Activated T-cell treated with anti-CD3 and anti-CD28 coated beads, Interleukin-2, amount 50 U/mL, for 1 hour (primary cell): ENCODE measurements at places on chromosomes 2 and 18.

DNA sequence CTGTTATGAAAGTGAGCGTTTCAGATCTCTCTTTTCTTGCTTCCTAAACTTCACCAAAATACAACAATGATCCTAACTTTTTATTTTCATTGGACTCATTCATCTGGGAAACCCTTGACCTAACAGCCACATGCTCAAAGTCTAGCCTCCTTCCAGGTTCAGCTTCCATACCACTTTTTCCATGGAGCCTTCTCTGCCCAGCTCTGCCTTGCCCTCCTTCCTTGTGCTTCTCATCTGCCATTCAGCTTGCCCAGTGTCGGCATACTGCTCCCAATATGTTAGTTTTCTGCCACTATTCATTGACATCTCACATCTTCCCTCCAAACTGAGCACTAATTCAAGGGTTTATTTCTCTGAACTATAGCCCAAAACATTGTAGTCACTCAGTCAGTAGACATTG, 214.7 kb downstream of the RAD51AP2 start:
- DNase-seq: no peak

GRCh38 chr2:121884511-121884921, 129.1 kb downstream of the TSN start:
- DNase-seq: no peak

DNA sequence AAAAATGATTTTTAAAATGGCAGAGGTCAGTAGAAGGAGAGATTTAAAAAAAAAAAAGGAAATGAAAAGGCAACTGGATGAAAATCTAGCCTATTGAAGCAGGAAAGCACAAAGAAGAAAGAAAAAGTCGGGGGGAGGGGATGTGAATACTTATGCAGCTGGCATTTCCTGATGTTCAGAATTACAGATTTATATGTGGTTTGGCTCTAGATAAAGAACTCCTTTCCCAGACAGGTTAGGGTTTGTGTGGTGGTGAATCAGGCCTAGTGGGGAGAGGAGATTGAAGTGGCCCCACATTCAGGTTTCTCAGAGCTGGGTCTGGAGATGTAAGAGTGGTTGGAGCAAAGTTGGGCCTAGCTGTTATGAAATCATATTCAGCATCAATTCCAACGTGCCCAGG, 394.4 kb downstream of the FIGN start:
- no peak for DNase-seq

GRCh38 chr2:138942466-138942865, 162.3 kb upstream of the NXPH2 start:
- DNase-seq: no peak

- DNase-seq: no peak
Observed at GRCh38 chr2:235860111-235860510, 308.1 kb downstream of the GBX2 start.

GRCh38 chr2:234881413-234882241, 70.2 kb upstream of the SH3BP4 start:
- no peak for DNase-seq

DNA sequence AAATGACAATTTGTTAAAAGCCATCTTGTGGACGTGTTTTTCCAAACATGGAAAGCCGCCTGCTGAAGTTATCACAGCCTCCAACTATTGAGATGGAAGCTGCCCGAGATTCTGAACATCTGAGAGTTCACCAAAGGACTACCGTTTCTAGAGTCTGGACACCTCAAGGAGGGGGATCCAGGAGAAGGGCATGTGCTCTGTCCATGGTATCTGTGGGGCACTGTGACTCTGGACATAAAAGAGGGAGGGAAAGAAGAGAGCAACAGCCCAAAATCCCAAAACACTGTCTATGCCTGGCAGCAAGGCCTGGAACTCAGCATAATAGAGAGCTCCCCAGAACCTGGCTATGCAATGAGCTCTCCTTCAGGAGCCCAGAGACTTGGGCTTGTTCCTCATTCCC, 319.9 kb downstream of the EN1 start:
- DNase-seq: no peak

- no peak for DNase-seq
Observed at GRCh38 chr2:200360364-200360763, 53.9 kb downstream of the SPATS2L start.

GRCh38 chr2:176844461-176844860, 368.1 kb upstream of the HNRNPA3 start:
- no peak for DNase-seq

DNA sequence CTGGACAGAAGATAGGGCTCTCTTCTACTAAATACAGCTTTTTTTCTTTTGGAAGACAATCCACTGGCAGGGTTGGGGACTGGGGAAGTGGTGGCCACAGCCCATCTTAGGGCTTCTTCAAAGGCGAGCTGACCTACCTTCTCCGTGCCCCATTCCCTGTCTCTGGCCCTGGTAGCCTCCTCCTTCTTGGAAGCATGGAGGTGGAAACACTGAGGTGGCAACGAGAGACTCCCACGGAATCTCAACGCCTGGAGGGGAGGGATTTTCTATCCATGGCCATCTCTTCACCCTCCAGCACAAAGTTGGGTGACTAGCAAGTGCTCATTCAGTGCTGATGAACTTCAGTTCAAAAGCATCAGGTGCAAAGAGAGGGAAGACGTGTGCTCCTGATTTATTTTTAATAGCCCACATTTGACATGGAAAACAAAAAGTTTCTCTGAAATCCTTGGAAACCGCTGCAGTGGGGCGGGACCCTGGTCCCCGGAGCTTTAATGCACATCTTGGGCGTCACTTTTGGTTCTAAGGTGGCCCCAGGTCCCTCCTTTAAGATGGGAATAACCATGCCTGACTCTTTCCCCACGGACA, 633 bp upstream of the ARMC9 start:
- no peak for DNase-seq

DNA sequence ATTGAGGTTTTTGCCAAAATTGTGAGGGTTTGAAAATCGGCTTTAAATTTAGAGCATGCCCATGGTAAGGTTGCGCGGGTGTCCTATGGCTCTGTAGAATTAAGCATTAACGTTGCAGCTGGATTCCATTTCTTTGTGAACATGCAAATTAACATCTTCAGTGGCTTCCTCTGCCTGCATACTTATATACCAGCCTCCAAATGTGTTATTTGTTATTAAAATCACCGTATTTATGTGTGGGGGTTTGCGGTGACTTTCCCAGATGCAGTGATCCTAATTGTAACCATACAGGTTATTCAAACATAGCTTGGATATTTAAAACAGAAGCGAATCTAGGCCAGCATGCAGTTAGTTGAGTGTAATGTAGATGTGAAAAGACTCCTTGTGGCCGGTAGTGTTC, 80.2 kb downstream of the TGOLN2 start:
- DNase-seq: no peak

- no peak for DNase-seq
Observed at GRCh38 chr2:58122540-58122939, 75.9 kb downstream of the VRK2 start.
